ENCODE measurements at places on chromosomes 3 and 15.

GRCh38 chr15:70356062-70356860 is 258.5 kb upstream of the TLE3 start:
- peak; percentile 28 for DNase-seq

GRCh38 chr15:66080717-66081398 is 172.7 kb downstream of the MEGF11 start:
- no peak for DNase-seq

- no peak for DNase-seq
Observed at GRCh38 chr3:127212231-127212630, 19.3 kb downstream of the PRR23E start.

DNA sequence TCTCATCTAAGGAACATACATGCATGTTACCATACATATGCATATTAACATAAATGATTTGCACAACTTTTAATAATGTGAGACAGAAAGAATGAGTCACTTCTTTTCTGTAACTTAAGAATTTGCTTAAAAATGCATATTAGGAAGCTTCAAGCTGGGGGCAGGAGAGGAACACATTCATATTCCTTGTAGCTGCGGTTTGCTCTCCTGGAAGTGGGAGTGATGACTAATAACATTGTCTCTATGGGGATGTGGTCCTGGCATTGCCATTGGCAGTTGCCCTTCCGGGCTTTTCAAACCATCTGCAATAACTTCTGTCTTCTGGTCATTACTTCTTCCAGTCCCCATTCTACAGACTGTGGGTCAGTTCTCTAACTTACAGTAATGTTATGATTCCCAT is 15.6 kb downstream of the CHST2 start:
- DNase-seq, result no peak

- DNase-seq, result no peak
Observed at GRCh38 chr15:79329171-79329611, 18.3 kb downstream of the TMED3 start.

GRCh38 chr3:33047842-33048834 is 48.8 kb downstream of the GLB1 start:
- no peak for DNase-seq

DNA sequence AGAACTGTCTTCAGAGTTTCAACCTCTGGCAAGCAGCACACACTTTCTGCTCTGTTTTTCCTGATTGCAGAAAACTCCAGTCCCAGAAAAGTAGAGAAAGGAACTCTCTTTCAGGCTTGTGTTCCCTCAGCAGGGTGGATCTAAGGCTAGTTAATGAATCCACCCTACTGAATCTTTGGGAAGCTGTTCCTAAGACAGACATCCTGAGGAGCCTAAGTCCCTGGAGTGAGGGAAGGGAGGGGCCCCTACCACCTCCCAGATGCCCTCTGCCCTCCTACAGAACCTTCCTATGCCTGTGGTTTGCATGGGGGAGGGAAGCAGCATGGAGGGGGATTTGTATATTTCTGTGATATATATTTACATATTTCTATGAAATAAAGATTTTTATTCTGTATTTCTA is 124.4 kb downstream of the ANO10 start:
- no peak for DNase-seq

DNA sequence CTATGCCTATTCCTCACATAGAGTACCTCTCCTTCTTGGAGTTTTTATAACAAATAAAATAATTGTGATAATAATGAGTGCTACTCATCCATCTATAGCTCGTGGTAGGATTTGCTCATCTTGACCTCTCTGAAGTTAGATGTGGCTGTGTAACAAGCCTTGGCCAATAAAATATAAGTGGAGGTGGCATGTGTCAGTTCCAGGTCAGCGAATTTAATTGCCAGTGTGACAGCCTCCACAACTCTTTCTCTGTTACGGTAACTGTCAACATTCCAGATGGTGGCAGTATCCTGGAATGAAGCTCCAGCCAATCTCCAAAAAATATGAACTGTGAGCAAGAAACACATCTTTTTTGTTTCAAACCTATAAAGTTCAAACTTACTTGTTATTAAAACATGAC is 13.8 kb downstream of the CLRN1 start:
- DNase-seq, result no peak

GRCh38 chr15:33292717-33293307 is 18.0 kb upstream of the RYR3 start:
- DNase-seq, result peak; percentile 11

DNA sequence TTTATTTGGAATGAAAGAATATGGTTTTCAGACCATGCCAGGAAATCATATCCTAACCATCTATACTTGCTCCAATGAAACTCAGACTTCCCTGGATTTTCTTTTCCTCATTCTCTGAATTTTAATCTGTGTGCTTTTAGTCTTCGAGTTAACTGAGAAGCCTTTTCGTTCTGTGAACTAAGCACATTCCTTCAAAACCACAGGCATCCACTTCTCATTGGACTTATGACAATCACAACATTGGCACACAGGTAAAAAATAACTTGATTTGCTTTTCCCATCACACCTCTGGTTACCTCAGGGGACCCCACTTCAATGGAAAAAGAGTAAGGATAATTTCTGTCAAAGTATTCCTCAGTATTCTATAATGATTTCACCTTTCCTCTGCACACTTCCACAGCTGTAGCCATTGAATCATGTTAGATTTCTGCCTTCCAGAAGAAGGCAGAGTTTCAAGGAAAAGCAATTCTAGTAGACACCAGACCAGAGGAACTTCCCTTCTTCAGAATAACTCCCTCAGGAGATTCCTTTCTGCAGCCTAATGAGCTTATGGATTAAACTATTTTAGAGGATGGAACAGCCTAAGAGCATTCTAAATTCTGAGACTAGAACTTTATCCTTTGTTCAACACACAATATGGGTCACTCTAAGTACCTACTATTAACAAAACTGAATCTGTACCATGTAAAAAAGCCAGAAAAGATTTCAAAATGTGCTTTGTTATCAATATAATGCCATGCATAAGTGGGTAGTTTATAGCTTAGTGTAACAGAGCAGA is 15.9 kb downstream of the COMMD2 start:
- DNase-seq, result no peak

- no peak for DNase-seq
Observed at GRCh38 chr3:129003578-129004112, 2.5 kb downstream of the EFCC1 start.

- no peak for DNase-seq
Observed at GRCh38 chr3:53328746-53329145, 18.6 kb downstream of the DCP1A start.

DNA sequence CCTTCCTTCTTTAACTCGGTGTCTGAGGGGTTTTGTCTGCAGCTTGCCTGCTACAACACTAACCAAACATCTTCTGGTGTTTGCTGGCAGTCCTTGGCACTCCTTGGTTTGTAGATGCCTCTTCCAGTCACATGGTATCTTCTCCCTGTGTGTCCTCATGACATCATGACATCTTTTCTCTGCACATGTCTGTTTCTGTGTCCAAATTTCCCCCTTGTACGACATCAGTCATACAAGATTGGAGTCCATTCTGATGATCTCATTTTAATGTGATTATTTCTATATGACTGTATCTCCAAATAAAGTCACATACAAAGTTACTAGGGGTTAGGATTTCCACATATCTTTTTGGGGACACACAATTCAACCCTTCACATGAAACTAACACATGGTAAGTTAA is 152.3 kb upstream of the LRRN1 start:
- DNase-seq, result no peak

GRCh38 chr3:119360736-119361462 is 66.7 kb downstream of the ARHGAP31 start:
- no peak for DNase-seq

DNA sequence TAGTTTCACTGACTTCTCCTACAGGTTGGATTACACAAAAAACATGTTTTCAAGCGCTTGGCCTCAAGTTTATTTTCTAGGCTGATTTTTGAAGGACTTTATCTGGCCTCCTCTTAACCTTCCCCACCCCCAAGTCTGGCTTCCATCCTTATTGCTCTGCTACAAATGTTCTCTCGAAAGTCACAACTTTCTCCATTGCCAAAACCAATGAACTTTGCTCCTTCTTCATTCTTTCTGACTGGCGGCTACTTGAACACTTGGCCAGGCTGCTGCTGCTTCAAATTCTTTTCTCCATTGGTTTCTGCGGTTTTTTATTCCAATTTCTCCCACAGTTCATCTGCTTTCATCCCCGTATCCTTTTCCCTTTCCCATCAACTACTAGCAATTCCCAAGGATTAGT is 106.6 kb downstream of the TOP2B start:
- no peak for DNase-seq

GRCh38 chr15:90000186-90001001 is 730 bp upstream of the ZNF710 start:
- no peak for DNase-seq

DNA sequence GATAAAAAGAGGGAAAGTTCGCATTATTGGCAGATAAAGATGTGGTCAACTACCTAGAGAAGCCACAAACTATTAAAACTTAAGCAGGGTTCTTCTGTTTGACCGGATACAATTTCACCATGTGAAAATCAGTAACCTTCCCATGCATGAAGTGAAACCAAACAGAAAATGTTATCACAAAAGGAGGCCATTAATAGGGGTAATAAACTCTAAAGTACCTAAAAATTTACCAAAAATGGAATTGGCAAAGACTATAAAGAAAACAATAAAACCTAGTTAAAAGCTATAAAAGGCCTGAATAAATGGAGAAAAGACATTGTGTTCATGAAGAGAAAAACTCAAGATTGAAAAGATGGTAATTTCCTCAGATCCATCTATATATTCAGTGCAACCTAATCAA is 83.4 kb downstream of the FEZF2 start:
- no peak for DNase-seq

DNA sequence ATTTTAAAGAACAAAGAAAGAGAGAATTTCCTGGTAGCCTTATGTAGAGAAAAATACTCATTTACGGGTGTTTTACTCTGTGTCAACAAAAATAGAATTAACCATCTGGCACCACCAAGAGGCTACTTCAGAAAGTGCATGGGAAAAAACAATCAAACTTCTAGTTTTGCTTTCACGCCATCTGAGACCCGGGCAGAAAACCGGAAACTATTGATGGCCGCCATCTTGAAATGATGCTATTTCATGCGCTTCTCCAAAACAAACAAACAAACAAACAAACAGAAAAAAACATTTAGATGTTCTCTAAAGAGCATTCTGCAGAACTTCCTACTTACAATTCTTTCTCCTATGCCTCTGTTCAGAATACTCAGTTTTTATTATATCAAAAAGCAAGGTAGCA is 49.4 kb upstream of the SYNPR start:
- DNase-seq, result peak; percentile 0

GRCh38 chr15:69988541-69989225 is 109.0 kb downstream of the TLE3 start:
- DNase-seq, result no peak

- no peak for DNase-seq
Observed at GRCh38 chr15:84598993-84599392, 1.8 kb upstream of the ZSCAN2 start.

GRCh38 chr3:51974277-51974962 is 444 bp upstream of the ABHD14A start:
- DNase-seq, result no peak

DNA sequence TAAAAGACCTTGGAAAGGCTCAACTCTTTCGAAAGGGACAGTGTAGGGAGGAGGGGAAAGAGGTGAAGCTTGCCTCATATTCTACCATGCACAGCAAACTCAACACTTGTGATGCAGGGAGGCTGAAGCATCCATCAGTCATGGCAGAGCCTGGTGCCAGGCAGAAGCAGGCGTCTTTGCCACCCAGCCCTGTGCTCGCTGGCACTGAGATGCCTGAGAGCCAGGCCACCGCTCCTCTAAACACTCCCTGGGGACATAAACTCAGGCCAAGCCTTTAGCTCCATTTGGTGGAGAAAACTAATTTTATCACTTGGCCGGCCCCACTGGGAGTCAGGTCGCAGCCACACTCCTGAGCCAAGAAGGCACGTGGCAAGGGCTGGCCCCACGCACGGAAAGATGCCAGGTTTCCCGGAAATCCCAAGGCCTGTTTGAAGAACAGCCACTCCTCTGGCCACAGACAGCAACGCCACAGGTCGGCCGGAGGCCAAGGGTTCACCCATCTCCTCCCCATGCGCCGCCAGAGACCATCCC is 30.7 kb downstream of the XXYLT1 start:
- DNase-seq, result no peak

DNA sequence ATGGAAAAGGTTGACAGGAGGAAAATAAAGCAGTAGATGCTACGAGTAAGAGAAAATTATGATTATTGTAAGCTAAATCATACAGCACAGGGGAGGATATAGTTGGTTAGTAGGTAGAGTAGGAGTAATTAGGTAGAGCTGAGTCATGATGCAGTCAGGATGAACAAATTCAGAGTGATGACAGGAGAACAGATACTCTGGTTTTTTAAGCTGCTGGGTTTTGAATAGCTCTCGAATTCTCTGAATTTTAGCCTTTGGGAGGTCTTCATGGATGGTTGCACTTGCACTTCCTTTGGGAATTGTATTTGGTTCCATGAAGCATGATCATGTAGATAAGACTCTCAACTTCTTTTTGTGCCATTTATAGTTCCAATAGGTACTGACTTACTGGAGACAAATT is 96.2 kb downstream of the ECT2 start:
- no peak for DNase-seq

GRCh38 chr3:58331593-58332152 is 1.0 kb upstream of the PXK start:
- DNase-seq, result no peak

GRCh38 chr15:42547918-42548248 is 710 bp downstream of the LRRC57 start:
- no peak for DNase-seq

DNA sequence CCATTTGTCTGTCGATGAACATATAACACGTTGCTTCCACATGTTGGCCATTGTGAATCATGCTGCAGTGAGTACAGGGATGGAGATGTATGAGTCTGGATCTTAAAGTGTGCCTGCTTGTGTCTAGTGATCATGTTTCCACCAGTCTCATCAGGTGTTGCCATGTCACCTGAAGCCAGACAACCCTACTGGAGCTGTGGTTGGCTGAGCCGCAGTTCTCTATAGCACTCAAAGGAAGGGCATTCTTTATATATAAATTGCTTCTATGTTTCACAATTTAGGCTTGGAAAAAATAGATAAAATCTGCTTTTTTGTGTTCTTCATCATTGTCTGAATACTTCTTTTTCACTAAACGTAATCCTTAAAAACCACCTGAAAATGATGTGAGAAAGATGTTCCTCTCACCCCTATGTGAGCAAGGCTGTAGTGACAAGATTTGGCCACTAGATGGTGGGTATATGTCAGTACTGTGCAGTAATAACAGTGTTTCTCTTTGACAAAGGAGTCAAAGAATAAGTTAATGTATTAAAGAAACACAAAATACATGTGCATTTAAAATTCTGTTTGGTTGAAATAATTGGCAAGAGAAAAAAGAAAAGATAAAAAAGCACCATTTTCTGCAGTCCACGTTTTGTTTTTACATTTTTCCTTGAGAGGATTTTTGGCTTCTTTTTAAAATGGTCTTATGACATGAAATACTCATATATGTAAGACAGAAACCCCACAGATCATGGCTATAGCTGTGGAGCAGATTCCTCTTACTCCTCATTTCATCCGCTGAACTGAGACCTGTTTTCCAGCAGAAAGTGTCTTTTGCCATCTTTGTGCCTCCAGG is 394.5 kb upstream of the DPPA4 start:
- peak; percentile 51 for DNase-seq

All from NCI-H2029 treated with DMSO at 0.1 percent for 48 hours (cell line).